RCC 7860 (cell line): ENCODE measurements at places on chromosomes 6 and 20.

DNA sequence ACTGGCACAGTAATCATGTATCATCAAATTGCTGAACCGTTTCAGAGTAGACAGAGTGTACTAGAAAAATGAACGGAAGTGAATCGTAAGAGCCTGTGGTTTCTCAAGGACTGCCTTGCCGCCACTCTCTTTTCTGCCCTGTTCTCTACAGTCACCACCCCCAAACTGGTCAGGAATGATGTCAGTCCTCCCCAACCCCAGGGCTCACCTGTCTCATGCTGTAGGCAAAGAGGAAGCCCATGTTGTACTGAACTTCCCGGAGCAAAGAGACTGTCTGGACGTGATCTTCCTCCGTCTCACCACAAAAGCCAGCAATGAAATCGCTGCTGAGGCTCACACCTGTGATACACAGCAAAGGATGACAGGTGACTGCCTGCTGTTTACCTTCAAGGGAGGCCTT lies 31.0 kb downstream of the CDK5RAP1 start:
- DNase-seq = peak; percentile 92

GRCh38 chr6:143802833-143803565 lies 40.1 kb upstream of the LTV1 start:
- DNase-seq = no peak

DNA sequence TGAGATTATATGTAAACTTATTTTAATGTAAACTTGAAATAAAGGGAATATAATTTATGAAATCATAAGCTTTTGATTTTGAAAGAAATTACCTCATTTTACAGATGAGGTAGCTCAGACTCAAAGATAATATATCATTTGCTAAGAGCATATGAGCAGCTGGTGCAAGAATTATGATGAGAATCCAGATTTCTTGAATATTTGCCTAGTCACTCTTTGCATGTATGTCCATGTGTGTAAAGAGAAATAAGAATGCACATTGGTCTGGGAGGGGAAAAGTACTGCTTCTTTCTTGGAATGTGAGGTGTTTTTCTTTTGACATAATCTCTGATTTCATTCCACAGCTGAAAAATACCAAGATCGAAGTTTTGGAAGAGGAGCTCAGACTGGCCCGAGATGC lies 11.1 kb upstream of the SNRNP48 start:
- no peak for DNase-seq

DNA sequence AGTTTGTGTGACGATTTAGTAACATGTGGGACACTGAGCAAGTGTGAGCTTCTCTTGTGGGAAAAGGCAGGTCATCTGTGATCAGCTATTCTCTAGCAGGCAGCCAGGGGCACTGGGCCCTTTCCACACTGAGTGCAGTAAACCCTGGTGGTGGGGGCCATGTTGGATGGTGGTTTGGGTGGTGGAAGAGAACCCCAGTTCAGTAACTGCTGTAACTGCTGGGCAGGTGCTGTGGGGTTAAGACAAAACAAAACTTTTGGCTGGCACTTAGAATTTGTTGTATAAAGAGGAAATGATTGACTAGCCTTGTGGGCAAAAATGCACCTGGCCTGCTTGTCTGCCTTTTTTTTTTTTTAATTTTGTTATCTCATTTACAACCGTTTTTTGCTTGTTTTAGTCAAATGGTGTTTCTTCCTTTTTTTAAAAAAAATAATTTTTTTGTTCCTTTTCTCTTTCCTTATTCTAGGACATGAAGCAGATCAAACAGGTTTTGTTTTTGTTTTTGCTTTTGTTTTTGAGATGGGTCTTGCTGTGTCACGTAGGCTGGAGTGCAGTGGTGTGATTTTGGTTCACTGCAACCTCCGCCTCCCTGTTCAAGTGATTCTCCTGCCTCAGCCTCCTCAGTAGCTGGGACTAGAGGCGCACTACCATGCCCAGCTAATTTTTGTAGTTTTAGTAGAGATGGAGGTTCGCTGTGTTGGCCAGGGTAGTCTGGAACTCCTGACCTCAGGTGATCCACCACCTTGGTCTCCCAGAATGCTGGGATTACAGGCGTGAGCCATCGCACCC lies 59.8 kb downstream of the IGF2R start:
- no peak for DNase-seq

DNA sequence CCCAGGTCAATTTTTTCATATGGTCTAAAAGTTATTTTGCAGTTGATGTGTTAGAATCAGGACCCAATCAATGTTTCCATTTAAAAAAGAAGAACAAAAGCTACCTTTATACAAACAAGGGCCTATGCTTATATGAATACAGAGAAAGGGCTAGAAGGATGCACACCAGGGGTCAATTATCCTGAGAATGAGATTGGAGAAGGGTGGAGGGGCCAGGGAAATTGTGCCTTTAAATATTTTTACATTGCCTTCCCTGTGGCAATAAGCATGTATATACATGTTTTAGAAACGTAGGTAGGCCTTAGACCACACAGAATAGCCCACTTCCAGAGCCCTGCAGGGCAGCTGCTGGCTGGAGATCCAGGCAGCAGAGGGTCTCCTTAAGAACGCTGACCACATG lies 12.7 kb downstream of the EXOC2 start:
- DNase-seq = no peak

- DNase-seq = no peak
Observed at GRCh38 chr6:53730767-53731166, 64.0 kb upstream of the LRRC1 start.

DNA sequence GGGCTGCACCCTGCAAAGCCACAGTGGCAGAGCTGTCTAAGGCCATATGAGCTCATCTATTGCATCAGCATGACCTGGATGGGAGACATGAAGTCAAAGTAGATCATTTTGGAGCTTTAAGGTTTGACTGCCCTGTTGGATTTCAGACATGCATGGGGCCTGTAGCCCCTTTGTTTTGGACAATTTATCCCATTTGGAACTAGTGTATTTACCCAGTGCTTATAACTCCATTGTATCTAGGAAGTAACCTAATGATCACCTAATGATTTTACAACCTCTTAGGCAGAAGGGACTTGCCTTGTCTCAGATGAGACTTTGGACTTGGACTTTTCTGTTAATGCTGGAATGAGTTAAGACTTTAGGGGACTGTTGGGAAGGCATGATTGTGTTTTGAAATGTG lies 575.4 kb downstream of the EPM2A start:
- no peak for DNase-seq
